Hindlimb muscle (tissue), 1 donor: ENCODE measurements at places on chromosomes 3 and 15. TPM values are rescaled to one million over a fixed set of nuclear protein-coding genes. Genes with fewer than 3 reads are reported as not detected.

DNA sequence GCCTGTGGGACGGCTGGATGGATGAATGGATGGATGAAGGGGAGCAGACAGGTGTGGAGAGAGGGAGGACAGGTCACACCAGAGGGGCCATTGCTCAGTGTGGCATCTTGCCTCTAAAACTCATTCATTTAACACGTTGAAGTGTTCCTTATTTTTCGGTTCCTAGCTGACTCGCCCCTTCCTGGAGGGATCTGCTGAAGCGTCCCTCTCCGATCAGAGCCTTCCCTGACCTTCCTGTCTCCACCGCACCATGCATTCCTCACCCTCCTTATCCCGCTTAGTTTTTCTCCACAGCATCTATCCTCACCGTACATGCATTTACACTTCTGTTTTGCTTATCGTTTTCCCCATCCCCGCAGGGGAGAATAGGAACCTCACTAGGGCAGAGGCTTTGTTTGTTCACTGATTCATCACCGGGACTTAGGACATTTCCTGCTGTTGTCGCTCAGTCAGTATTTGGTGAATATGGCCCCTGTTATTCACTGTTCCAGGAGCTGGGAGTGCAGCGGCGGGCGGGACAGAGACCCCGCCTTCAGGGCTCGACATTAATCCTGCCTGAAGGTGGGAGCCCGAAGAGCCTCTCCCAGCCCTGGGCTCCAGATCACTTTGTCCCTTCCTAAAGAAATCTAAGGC, 32.0 kb downstream of the FOXL2 start:
- no peak for DNase-seq

DNA sequence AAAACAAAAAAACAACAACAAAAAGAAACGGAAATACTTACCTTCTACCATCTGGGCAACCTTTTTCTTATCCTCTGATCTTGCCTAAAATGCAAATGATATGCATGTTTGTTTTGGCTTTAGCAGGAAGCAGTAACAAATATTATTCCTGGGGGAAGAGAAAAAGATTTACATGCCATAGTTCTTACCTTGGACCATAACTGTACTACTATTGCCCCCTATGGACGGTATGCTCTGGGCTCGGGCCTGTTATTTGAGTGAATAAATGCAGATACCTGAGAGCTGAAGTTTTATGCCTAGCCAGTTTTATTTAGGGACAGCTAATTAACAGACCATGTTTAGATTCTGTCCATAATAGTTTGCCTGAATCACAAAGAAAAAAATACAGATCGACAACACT, 12.6 kb upstream of the STARD5 start:
- DNase-seq = no peak

DNA sequence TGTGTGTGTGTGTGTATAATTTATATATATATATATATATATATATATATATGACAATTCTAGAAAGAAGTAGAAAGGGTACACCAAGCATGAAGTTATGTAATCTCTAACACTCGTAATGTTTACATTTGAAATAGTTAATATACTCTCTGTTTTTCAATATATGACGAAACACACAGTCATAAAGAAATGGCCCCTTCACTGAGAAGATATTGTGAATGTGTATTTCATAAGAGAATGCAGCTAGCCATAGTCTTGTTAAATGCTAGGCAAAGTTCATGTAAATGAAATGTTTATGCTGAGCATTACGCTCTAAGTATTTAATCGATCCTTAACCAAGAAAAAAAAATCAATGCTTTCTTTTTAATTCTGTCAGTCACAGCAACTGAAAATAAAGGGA, 154.7 kb upstream of the TSPAN3 start:
- no peak for DNase-seq

DNA sequence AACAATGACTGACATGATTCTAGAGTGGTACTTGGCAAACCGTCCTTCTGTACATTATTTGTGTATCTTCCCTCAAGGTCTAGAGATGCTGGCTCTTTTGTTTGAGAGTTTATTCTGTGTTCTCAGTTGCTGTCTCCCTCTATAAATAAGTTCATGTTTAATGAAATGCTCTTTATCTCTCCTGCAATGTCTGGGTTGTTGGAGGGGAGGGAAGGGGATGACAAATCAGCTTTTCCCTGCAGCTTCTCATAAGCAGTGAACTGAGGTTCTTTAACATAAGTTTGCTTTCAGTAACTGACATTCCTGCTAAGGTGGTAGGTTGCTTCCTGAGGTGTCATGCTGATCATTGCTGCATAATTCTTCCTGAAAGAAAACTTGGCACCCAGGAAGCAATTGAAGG, 21.8 kb downstream of the ITPR1 start:
- no peak for DNase-seq

DNA sequence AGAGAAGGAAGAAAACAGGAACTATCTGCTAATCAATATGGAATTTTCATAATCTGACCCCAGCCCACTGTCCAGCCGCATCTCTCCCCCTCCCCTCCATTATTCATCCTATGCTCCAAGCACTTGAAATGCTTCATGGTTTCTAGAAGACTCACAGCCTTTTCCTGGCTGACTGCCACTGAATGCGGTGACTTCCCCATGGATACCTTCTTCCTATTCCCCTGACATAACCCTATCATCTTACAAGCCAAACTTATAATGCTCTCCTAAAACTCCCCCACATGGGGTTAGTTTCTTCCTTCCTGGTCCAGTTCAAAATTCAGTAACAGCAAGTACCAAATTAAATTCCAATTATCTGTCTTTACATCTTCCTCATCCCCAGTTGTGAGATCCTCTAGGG, 31.2 kb upstream of the PTX3 start:
- no peak for DNase-seq

- no peak for DNase-seq
Observed at GRCh38 chr3:109050591-109051167, 67.3 kb downstream of the MORC1 start.

DNA sequence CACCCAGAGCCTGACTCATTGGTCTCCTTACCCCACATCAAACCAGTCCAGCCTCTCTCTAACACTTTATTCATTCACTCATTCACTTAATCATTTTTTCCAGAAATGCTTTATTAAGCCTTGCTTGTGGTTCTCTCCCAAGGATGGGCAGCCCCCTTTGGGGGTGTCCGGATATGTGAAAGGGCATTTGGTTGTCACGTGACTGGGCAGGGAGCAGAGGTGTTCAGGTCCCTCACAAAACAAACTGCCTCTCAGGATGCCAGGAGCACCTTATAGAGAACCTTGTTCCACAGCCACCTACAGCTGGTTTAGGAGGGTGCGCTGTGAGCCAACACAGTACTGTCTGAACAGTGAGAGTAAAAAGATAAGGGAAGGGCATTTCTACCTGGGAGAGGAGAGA, 25.8 kb upstream of the PTPN23 start:
- DNase-seq = no peak

- no peak for DNase-seq
Observed at GRCh38 chr15:57189466-57189865, 186.8 kb upstream of the CGNL1 start.

Gene ELL3
- 3.3 TPM for polyA plus RNA-seq

Gene CD200R1
- polyA plus RNA-seq = 1.7 TPM

Gene GOLGA6A
- polyA plus RNA-seq = 0.08 TPM

Gene KLF13
- 37.5 TPM for polyA plus RNA-seq
